HEK293T (cell line): ENCODE measurements at places on chromosomes 4 and X.

GRCh38 chr4:105780176-105780575 is 71.6 kb downstream of the GSTCD start:
- DNase-seq, result no peak

GRCh38 chr4:113157086-113157857 is 107.8 kb downstream of the ANK2 start:
- DNase-seq, result no peak

DNA sequence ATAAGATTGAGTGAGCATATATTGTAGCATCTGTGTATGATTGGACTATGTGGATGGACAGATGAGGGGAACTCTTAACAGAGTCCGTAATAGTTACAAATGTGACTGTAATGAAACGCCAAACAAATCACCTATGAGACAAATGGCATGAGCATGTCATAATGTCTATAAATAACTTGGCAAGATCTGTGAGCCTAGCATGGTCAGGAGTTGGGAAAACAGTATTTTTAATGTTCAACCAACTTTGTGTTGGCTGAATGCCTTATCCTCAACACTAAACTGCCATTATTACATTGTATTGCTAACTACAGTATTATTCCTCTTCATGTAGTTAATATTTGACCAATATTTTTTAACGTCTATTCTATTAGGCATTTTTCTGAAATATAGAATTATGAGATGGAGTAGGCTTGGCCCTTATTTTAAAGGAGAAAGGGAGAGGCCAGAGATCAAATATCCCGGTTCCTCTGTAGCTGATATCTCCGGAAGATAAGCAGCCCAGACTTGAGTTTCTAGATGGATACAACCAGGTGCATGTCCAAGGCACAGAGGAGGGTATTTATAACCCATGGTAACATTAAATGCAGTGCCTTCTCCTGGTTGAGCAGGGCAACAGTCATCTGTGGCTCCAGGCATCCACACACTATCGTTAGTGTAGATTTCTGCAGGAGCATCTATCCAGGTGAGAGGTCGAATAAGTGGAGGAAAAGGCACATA is 32.7 kb downstream of the PF4 start:
- no peak for DNase-seq

GRCh38 chr4:37762294-37762990 is 64.0 kb upstream of the PGM2 start:
- DNase-seq, result no peak

GRCh38 chrX:460823-461640 is 74.3 kb upstream of the PPP2R3B start:
- no peak for DNase-seq

DNA sequence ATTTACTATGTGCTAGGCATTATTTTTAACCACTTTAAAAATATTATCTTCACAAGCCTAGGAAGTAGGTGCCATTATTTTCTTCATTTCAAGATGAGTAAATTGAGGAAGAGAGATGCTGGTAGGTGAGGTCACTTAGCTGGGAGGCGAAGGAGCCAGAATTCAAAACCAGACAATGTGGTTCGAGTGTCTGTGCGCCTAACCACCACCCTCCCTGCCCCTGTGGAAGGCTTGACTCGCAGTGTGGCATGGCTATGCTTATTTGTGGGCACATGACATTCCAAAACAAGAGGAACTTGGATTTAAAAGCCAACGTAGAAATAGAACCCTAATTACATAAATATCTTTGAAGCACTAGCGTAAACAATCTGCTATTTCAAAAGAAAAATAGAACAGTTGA is 226.6 kb upstream of the PITX2 start:
- DNase-seq, result no peak

- DNase-seq, result no peak
Measured at GRCh38 chr4:7327341-7327885, 107.3 kb downstream of the PSAPL1 start.

- DNase-seq, result no peak
Measured at GRCh38 chr4:56374956-56375355, 12.3 kb downstream of the AASDH start.

GRCh38 chr4:54588404-54588803 is 69.4 kb upstream of the KIT start:
- no peak for DNase-seq

DNA sequence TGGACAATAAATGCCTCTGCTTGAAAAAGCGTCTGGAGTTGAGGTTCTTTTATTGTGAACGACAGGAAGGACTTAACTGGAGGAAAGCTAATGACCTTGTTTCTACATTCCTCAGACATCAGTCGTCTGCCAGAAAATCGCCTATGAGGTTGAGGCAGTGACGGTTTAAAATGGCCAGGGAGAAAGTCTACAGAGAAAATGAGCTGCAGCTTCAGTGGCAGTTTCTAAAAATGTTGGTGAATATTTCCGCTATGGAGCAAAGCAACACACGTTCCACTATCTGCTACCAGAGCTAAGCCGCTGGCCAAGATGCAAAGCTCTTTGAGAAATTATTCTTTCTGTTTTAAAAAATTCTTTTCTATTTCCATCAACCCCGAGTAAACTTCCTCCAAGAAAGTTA is 116.9 kb upstream of the GALNT7 start:
- DNase-seq, result no peak

DNA sequence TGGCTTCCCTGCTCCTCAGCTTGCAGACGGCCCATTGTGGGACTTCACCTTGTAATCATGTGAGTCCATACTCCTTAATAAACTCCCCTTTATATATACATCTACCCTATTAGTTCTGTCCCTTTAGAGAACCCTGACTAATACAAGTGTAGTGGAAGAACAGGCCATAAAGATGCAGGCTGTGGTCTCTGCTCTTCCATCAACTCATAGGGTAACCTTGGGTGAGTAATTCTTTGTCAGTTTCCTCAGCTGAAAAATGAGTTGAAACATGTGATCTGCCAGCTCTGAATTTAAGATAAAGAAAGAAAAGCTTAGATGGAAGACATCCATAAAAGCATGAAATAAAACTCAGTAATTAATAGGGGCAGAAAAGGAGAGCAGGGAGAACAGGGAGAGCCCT is 103.6 kb downstream of the ENOX2 start:
- DNase-seq, result no peak

DNA sequence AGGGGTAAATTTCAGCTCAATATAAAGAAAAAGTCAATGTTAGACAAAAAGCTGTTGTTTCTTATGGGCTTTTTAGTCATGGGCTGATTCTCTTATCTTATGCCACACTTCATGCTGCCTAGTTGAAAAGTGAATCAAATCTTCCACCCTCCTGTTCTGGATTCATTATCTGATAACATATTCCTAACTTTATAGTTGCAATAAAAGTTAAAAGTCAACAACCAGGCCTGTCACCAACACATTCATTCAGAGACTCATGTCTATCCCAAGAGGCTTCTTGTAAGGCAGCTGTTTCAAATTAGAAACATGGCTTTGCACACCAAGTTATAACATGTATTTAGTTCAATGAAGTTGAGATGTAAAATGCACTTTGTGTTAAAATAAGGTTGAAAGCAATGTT is 243.8 kb downstream of the ADAMTS3 start:
- DNase-seq, result no peak

DNA sequence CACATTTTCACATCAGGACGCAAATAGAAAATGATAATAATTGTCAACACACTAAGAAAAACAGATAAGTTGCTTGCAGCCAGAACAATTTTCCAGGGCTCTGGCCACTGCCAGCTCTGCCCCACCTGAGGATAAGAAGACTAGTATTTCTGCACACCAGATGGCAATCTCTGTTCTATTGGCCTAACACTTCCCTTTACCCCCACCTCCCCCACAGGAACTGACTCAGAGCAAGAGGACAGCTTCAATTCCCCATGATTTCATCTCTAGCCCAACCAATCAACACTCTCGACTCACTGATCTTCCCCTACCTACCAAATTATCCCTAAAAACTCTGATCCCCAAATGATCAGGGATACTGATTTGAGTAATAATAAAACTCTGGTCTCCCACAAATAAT is 164.0 kb downstream of the SMARCA1 start:
- DNase-seq, result no peak

GRCh38 chr4:164931551-164932324 is 45.7 kb downstream of the TRIM61 start:
- DNase-seq, result no peak

- DNase-seq, result no peak
Measured at GRCh38 chr4:88014386-88014905, 7.0 kb downstream of the PKD2 start.

DNA sequence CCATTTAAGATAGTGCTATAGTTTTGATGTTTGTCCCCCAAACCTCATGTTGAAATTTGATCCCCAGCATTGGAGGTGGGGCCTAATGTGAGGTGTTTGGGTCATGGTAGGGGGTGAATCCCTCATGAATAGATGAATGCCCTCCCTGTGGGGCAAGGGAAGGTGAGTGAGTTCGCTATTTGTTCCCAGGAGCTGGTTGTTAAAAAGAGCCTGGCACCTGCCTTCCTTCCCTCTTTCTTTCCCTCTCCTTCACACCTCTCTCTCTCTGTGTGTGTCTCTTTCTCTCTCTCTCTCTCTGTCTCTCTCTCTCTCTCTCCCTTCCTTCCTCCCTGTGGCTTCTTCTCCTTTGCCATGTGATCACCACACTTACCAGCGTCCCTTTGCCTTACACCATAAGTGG is 160.7 kb downstream of the AASDH start:
- no peak for DNase-seq

- DNase-seq, result no peak
Measured at GRCh38 chrX:105981772-105982485, 56.6 kb downstream of the SERPINA7 start.

- DNase-seq, result no peak
Measured at GRCh38 chr4:73902038-73902637, 32.9 kb downstream of the CXCL1 start.

- DNase-seq, result no peak
Measured at GRCh38 chrX:15816438-15816809, 26.1 kb downstream of the ZRSR2 start.

DNA sequence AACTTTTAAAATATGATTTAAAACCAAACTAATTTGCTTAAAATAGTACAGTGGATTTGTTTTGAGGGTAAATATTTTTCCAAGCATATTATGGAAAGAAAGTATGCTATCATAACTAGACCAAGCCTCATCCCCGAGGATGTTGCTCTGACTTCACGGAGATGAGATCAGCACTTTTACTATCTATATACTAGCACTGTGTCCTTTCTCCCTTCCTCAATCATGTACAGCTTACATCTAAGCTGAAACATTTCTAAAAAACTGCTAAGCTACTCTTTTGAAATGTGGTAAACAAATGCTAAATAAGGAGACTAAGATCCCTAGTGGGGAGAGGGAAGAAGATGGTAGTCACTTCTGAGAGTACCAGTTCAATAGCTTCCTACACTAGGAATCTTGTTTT is 23.8 kb downstream of the AMMECR1 start:
- no peak for DNase-seq

DNA sequence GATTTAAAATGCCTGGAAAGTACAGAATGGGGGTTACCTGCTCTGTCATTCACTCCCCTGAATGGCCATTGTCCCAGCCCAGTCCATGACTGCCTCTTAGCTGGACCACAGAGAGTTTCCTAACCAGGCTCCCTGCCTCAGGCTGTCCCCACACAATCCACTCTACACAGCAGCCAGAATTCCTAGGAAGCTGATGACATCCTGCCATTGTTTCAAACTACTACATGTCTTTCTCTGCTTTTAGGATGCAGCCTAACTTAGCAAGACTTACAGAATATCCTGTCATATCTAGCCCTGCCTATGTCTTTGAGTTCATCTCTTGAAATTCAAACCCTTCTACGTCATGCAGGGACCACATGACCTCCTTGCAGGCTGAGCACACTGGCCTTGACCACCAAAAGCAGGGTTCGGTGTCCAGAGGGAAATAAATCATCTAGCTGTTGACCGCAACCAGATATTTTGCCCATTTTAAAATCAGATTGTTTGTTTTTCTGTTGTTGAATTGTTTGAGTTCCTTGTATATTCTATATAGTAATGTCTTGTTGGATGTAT is 16.1 kb upstream of the CRMP1 start:
- no peak for DNase-seq
